A549 treated with DMSO at 1 μM for 4 hours (cell line): ENCODE measurements at places on chromosomes 5 and 9. TPM values are rescaled to one million over a fixed set of nuclear protein-coding genes. Genes with fewer than 3 reads are reported as not detected.

PCDHB5 gene
- total RNA-seq, result 1.2 to 1.9 TPM (median 1.4 TPM) in 5 replicates

DROSHA gene
- 34.4 to 46.6 TPM (median 44.2 TPM) in 5 replicates for total RNA-seq

SWI5 gene
- total RNA-seq, result 42.5 to 48.0 TPM (median 43.5 TPM) in 5 replicates

GARIN3 gene
- not detected in 5 replicates for total RNA-seq

PPP2CA gene
- 206 to 313 TPM (median 284 TPM) in 5 replicates for total RNA-seq

SPATA31D4 gene
- not detected in 5 replicates for total RNA-seq

CCL28 gene
- 0.06 to 0.31 TPM (median 0.13 TPM) in 5 replicates for total RNA-seq

OLFML2A gene
- 17.4 to 26.2 TPM (median 23.6 TPM) in 5 replicates for total RNA-seq

GRIN3A gene
- not detected in 5 replicates for total RNA-seq

PCDHB2 gene
- total RNA-seq, result 3.3 to 4.1 TPM (median 3.3 TPM) in 5 replicates

WDR38 gene
- total RNA-seq, result 0.07 to 0.15 TPM (median 0.09 TPM) in 3 of 5 replicates, not detected in the others

FAXDC2 gene
- 0.07 to 0.13 TPM (median 0.10 TPM) in 5 replicates for total RNA-seq

HNRNPA0 gene
- 51.2 to 55.2 TPM (median 53.0 TPM) in 5 replicates for total RNA-seq

ANGPTL2 gene
- total RNA-seq, result not detected in 5 replicates

TRIM14 gene
- total RNA-seq, result 10.0 to 14.7 TPM (median 13.6 TPM) in 5 replicates

NME5 gene
- not detected in 5 replicates for total RNA-seq

ANKH gene
- 16.2 to 25.2 TPM (median 23.2 TPM) in 5 replicates for total RNA-seq

CHD1 gene
- total RNA-seq, result 27.6 to 34.1 TPM (median 30.8 TPM) in 5 replicates

FOXD4L3 gene
- total RNA-seq, result 0.08 to 0.18 TPM (median 0.08 TPM) in 3 of 5 replicates, not detected in the others

MCIDAS gene
- total RNA-seq, result 1.7 to 3.2 TPM (median 2.3 TPM) in 5 replicates

SPAG8 gene
- 0.24 to 0.70 TPM (median 0.46 TPM) in 4 of 5 replicates, not detected in the other for total RNA-seq

PURA gene
- 4.0 to 7.6 TPM (median 6.1 TPM) in 5 replicates for total RNA-seq

ECSCR gene
- total RNA-seq, result not detected in 5 replicates

HSD17B3 gene
- 0.19 to 0.31 TPM in 2 of 5 replicates, not detected in the others for total RNA-seq

INSL6 gene
- not detected in 5 replicates for total RNA-seq

PDE6A gene
- total RNA-seq, result 0.11 to 0.18 TPM (median 0.14 TPM) in 5 replicates

CD274 gene
- total RNA-seq, result 1.9 to 3.1 TPM (median 2.8 TPM) in 5 replicates

SH3TC2 gene
- 0.21 to 0.84 TPM (median 0.31 TPM) in 5 replicates for total RNA-seq

PCDHB15 gene
- 0.05 to 0.06 TPM in 2 of 5 replicates, not detected in the others for total RNA-seq

SPOCK1 gene
- total RNA-seq, result 13.6 to 24.2 TPM (median 21.3 TPM) in 5 replicates

IFNA6 gene
- total RNA-seq, result not detected in 5 replicates

ZNF618 gene
- 9.0 to 13.3 TPM (median 11.4 TPM) in 5 replicates for total RNA-seq

ANKRD34B gene
- total RNA-seq, result 0.03 to 0.09 TPM (median 0.05 TPM) in 4 of 5 replicates, not detected in the other

SHC3 gene
- total RNA-seq, result 0.38 to 0.71 TPM (median 0.50 TPM) in 5 replicates

PCDHB3 gene
- 0.04 to 0.05 TPM in 2 of 5 replicates, not detected in the others for total RNA-seq

FGF1 gene
- total RNA-seq, result 0.24 to 1.6 TPM (median 0.65 TPM) in 5 replicates

SLC36A2 gene
- total RNA-seq, result not detected in 5 replicates

TYRP1 gene
- not detected in 5 replicates for total RNA-seq
